SK-N-SH (cell line): ENCODE measurements at places on chromosomes 5 and 9.

DNA sequence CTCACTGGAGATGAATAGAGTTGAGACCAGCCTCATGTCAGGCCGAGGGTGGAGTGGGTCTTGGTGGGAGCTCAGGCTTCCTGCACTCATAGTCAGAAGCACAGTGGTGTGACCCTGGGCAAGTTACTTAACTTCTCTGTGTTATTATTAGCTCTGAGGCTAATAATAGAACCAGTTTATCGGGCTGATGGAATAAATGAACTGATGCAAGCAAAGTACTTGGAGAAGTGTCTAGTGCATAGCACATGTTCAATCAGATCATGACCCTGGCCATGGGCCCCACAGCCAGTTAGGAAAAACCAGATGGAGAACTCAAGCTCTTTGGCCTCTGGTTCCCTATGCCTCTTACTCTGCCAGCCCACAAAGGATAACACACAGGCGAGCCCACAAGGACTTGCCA is 45.3 kb upstream of the OSMR start:
- DNase-seq, result no peak

- no peak for DNase-seq
Measured at GRCh38 chr9:110537841-110538646, 41.5 kb downstream of the SVEP1 start.

- no peak for DNase-seq
Measured at GRCh38 chr9:121284733-121285451, 16.9 kb downstream of the GSN start.

- DNase-seq, result peak; percentile 20
Measured at GRCh38 chr5:68303038-68303738, 87.6 kb downstream of the PIK3R1 start.

- no peak for DNase-seq
Measured at GRCh38 chr5:62281411-62281810, 24.6 kb upstream of the KIF2A start.
